ENCODE measurements at places on chromosomes 12 and 14. TPM values are rescaled to one million over a fixed set of nuclear protein-coding genes. Genes with fewer than 3 reads are reported as not detected.

Gene KCNH5
- 0.17 TPM for total RNA-seq

Gene KCNJ8
- total RNA-seq, result 25.7 TPM

Gene HHIPL1
- 6.1 TPM for total RNA-seq

Gene TAPBPL
- total RNA-seq, result 22.8 TPM

Gene NCKAP5L
- 30.3 TPM for total RNA-seq

Gene ASIC1
- total RNA-seq, result 5.6 TPM

Gene CNTN1
- 63.1 TPM for total RNA-seq

Gene KCNH3
- 0.66 TPM for total RNA-seq

Gene PPM1H
- total RNA-seq, result 1.6 TPM

Gene C12orf60
- total RNA-seq, result 0.66 TPM

Gene CRACR2A
- 3.3 TPM for total RNA-seq

Gene NUP107
- total RNA-seq, result 26.1 TPM

Gene LRP1-AS
- total RNA-seq, result not detected

Gene GARIN6
- not detected for total RNA-seq

Gene PTPN6
- total RNA-seq, result 9.1 TPM

Gene BICDL1
- total RNA-seq, result 0.17 TPM

Gene SNRNP35
- total RNA-seq, result 12.1 TPM

Gene RGS6
- 2.4 TPM for total RNA-seq

Gene ANKRD33
- total RNA-seq, result not detected

Gene NINJ2
- total RNA-seq, result 2.9 TPM

Gene KRT6C
- total RNA-seq, result not detected

Gene CIT
- total RNA-seq, result 14.8 TPM

Gene KRT81
- total RNA-seq, result not detected

Gene WIF1
- total RNA-seq, result not detected

Gene SGPP1
- total RNA-seq, result 26.8 TPM

Gene PKP2
- 1.5 TPM for total RNA-seq

Gene GLS2
- total RNA-seq, result not detected

Gene PGF
- 18.3 TPM for total RNA-seq

Gene HSPB8
- total RNA-seq, result 439 TPM

Gene GLIPR1L1
- total RNA-seq, result not detected

Gene AICDA
- not detected for total RNA-seq

Gene MYO1H
- total RNA-seq, result not detected

Gene PLEK2
- 0.66 TPM for total RNA-seq

Gene GPR137C
- 0.40 TPM for total RNA-seq

All from esophagus muscularis mucosa (tissue), 4 donors.